ENCODE measurements at places on chromosomes 2 and 18.

DNA sequence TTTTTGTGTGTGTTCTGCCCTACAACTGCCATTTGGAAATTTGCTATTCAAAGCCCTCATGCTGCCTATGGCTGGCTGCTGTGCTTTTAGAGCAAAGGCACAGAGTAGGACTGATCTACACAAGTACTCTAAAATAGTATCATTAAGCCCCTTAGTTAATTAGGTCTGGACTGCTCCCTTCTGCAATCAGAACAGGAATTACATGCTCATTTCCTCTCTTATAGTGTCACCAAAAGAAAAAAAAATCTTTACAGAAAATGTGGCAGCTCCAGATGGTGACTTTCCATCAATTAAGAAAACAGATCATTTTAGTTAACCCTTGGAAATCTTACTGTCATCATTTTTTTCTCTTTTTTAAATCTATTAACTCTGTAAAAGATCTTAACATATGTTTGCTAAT, 337.5 kb downstream of the RIT2 start:
- no peak for DNase-seq

DNA sequence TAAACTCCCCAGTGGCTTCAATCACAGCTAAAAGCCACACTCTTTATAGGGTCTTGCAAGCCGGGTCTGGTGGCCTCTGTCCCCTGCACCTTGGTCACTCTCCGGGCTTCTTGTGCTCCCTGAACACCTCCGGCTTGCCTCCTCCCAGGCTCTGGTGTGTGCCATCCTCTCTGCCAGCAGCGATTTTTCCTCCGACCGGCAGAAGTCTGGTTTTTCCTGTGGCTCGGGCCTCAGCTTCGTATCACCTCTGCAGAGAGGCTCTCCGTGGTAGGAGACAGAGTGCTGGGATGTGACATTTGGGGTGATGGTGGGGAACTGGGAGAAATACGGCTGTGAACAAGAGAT, 58.8 kb upstream of the HPCAL1 start:
- DNase-seq: no peak

- no peak for DNase-seq
These were observed 12.2 kb upstream of the GALNT5 start for GRCh38 chr2:157245144-157245840.

DNA sequence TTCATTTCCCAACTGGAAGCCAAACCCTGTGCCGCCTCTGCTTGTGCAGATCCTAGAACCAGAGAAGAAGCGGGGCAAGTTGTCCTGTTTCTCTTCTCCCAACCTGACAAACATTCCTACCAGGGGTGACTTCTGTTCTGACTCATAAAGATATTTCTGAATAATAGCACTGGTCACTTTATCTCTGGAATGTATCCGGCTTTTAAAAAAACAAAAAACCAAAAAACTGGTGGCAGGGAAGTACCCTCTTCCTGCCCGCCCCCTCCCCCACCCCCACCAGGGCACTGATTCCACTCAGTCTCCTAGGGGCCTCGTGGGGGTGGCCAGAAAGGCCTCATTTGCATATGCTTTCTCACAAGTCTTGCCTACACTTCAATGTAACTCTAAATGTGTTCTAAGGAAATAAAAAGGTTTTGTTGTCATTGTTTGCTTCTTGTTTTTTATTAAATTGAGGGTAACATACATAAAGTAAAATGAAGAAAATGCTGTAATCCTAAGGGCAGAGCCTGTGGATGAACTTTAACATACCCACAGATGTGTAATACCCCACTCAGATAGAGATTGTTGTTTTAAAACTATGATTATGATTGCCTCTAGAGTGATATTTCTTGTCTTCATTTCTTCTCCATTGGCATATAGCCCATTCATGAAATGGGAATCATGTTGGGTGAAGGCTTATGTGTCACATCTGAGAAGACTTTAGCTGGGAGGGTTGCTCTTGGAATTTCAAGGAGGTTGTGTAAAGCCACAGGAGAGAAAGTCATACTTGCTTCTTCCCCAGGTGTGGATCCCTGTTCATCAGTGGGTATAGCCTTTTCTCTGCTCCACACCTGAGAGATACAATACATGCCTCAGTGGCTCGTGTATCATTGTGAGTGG, 5.3 kb upstream of the FOSL2 start:
- peak; percentile 38 for DNase-seq

GRCh38 chr2:68318914-68319397, 793 bp downstream of the CNRIP1 start:
- peak; percentile 10 for DNase-seq

GRCh38 chr2:192194265-192194865, 368 bp downstream of the TMEFF2 start:
- DNase-seq: peak; percentile 42

- peak; percentile 17 for DNase-seq
These were observed 72.5 kb upstream of the SERPINE2 start for GRCh38 chr2:224111576-224111975.

DNA sequence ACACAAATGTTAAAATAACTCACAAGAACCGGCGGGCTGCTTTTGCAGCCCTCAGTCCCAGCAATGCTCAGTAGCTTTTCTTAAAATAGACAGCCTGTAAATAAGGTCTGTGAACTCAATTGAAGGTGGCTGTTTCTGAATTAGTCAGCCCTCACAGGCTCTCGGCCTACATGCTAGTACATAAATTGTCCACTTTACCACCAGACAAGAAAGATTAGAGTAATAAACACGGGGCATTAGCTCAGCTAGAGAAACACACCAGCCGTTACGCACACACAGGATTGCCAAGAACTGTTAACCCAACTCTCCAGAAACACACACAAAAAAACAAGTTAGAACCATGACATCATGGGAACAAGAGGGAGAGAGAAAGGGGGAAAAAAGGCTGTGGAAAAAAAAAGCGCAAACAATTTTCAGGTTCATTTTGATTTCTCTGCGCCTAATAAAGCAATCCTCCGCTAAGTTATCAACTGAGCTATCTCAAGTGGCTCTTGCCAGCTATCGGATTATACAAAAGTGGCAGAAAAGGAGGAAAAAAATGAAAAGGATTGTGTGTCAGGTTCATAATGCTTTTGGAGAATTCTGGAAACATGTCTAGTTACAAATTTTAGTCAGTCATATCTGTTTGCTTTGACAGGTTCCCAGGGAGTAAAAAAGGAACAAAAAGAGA, 89.1 kb downstream of the ZEB2 start:
- DNase-seq: peak; percentile 81

DNA sequence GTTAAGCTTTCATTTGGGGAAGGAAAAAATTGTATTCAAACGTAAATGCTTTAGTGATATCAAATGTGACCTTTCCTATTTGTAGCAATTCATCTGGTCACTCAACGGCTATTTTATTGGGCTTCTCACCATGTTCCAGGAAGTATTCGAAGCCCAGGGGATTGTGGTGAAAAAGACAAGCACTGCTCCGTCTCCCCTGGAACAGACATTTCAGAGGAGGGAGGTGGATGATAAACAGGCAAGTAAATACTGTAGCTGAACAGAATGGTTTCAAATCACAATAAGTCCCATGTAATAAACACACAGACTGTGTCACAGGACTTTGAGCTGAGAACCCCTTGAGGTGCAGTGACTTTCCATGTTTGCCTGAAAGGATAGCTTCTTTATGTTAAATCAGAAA, 464.7 kb upstream of the HNRNPA3 start:
- DNase-seq: no peak

DNA sequence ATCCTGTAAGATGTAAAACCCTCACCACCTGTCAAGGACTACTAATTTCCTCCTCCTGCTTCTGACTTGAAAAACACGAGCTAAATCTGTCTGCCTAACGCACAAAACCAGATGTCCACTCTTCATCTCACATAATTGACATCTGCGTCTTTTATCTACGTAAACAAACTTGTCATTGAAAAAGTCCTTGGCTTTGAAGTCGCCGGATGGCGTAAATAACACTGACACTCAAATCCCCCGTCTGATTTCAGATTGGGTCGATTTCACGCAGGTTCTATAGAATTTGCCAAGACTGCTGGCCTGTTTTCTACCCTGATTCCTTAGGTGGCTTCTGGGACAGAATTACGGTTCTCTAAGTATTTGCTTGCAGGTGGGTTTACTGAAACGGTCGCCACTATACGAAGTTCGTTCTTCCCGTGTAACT, 539 bp upstream of the MOB4 start:
- peak; percentile 30 for DNase-seq

GRCh38 chr2:13662055-13662454, 945.3 kb downstream of the TRIB2 start:
- DNase-seq: peak; percentile 1

- no peak for DNase-seq
These were observed 4.2 kb upstream of the PSD4 start for GRCh38 chr2:113169586-113169985.

- DNase-seq: no peak
These were observed 31.1 kb downstream of the GREB1 start for GRCh38 chr2:11564816-11565567.

DNA sequence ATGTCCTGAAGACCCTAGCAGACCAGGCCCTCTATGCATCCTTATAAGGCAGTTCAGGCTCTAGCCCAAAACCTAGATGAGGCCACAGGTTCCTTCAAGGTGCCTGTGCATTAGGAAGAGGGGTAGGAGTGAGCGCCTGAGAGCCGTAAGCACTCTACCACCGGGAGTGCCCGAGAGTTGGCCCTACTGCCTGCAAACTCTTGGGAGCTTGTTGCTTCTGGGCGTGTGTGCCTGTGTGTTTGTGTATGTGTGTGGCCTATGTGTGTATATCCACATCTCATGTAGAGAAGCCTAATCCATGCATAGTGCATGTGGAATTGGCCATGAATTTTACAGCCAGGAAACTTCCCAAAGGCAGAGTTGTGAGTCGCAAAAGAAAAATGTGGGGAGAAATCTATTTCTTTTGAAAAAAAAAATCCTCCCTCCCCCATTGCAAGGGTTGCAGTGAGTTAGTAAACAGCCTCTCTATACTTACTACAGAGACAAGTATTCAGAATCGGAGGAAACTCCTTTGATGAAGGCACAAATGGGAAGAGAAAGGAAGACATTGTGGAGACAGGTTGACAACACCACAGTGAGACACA, 96.8 kb downstream of the ADD2 start:
- peak; percentile 13 for DNase-seq

DNA sequence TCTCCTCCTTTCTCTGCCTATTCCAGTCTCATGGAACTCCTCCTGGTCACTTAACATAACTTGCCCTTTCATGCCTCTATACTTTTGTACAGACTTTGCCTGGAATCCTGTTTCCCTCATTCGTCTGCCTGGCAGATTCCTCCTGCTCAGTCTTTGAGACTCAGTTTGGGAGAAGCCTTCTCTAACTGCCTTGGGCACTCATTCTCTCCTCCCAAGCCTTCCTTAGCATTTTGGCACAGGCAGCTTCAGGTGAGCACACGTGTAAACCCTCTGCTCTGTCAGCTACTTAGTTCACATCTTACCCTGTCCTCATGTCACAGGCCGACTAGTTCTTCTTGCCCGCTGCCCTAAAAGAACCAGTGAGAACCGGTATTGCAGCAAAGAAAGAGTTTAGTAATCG, 6.0 kb upstream of the FAM98A start:
- no peak for DNase-seq

GRCh38 chr18:35174745-35175144, 66.1 kb upstream of the ZNF397 start:
- DNase-seq: no peak

- DNase-seq: no peak
These were observed 19.4 kb downstream of the CHMP3 start for GRCh38 chr2:86543793-86544192.

GRCh38 chr18:42157878-42158277, 202.8 kb downstream of the PIK3C3 start:
- DNase-seq: no peak

DNA sequence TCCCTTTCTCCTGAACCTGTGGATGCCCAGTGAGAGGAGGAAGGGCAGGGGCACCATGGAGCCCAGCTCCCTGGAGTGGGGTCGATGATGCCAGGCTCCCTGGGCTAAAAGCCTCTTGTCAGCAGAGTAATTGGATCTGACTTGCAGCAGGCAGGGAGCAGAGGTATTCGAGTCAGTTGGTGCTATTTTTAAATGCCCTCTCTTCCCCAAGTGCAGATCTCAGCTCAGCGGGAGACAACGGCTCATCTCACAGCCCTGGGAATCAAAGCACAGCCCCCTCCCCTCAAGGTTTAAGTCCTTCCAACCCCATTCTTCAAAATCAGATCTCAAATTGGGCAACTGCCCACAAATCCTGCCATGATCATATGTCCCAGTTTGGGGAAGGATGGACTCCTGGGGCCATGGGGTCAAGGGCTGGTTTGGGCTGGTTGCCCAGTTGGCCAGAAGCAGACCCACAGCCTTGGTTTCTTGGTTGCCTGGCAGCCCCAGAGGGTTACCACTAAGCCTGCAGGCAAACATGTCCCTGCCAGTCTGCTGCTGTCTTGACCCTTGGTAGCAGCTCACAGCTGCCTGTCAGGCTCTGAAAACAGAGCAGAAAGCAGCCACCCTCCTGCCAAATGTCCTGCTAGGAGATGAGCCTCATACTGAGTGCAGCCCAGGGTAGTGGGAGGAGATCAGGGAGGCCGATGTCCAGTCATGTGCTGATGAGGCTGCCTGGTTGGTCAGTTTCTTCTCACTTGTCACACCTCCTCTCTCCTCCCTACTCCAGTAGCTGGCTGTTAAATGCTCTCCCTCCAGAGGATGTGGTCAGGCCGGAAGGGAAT, 244.9 kb downstream of the LOXHD1 start:
- peak; percentile 44 for DNase-seq

- peak; percentile 8 for DNase-seq
These were observed at the start of gene KCNS3 for GRCh38 chr2:17878281-17879136. KCNS3 (plus strand) TSS chr2:17878667; CDS start chr2:17931009, 52,342 bp downstream.
